ENCODE measurements at places on chromosomes 5 and 9.

DNA sequence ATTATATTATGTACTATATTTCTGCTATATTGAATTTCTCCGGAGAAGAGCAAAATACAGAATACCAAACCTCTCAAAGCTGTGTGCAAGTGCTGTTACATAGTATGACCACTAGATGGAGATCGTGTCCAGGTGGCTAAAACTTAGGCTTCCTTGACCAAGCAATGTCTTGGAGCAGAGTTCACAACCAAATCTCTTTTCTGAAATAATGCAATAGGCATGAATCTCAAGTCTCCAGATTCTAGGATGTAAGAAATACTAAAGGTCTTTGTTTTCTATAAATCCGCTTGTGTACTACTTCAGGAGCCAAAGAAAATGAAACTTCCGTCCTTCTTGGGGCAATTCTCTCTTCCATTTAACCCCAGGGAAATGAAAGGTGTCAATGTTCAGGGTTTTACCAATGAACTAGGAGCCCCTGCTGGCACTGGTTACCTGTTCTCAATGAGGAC lies 181.5 kb upstream of the RAI14 start:
- DNase-seq: peak; percentile 35

- no peak for DNase-seq
Measured at GRCh38 chr5:111427762-111428161, 84.6 kb downstream of the STARD4 start.

- DNase-seq: no peak
Measured at GRCh38 chr5:154273963-154274827, 83.7 kb downstream of the GALNT10 start.

DNA sequence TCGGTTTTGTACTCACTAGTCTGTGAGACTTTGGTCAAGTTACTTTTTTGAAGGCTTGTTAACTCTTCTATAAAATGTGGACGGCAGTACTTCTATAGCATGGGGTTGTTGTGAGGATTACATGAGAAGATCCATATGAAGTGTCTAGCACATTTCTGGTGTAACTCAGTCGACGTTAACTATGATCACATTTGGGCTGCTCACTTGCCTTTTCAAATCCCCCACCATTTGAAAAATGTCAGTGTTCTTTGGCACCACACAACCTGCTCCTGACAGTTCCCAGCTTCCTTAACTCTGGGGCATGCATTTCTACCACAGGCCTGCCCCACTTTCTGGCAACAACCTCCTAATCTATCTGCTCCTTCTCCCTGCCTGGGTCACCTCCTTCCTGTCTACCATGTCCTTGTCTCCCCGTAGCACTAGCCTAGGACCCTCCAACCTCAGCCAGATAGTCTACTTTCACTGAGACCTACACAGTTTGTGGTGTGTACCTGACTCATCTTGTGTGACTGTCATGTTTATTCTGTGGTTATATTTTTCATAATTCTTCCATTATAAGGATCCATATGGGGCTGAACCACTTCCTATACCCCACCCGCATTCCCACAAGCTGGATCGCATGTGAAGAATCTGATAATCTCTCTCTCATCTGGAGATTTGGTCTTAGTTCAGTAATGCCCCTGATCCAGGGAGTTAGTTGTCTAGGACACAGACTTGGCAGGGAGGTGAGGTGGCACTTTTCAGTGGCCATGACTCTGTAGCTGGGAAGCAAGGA lies 30.2 kb upstream of the BASP1 start:
- no peak for DNase-seq

DNA sequence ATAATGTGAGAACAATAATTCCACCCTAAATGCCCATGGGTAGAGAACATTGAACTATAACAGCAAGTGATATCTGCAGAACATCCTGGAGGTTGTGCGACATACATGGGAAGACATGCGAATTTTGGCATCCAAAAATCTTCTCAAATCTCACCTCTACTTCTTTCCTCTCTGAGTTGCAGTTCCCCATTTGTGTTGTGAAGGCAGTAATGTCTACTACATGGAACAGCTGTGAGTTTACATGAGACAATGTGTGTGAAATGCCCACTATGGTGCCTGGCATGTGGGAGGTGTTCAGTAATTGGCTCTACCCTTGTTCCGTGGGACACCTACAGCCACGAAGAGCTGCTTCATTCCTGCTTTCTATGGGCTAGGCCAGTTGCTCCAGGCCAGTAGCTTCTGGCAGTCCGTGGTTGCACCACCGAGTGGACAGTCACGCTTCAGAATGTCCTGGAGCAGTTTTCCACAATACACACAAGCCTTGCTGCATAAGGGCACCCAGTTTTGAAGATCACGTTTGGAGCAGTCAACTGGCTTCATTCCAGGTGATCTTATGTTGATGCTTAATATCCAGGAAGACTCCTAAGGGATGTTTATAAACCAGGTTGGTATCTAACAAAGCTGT lies 297.7 kb downstream of the DEPDC1B start:
- DNase-seq: no peak

DNA sequence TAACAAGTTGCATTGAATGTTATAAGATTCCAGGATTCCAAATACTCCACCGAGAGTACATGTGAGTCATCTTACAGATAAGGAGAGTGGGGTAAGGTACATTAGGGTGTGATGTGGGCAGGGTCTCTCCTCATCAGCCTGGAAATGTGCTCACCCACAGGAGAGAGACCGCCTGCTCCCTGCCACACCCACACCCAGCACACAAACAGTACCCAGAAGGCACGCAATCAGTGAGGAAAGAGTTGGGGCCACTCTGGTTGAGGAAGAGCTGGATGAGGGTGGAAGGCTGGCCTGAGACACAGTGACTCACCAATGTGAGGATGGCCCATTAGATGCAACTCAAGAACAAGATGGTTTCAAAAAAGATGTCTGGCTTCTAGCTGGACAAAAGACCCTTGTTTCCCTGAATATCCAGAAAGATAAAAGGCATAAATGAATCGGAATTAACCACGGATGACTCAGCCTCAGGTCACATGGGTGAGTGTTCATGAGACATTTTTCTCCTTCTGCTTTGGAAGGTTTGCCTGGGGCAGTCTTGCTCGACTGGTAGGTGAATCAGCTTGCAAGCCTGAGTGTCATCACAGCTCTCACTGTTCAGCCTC lies 51.1 kb upstream of the LHFPL2 start:
- no peak for DNase-seq

- no peak for DNase-seq
Measured at GRCh38 chr5:108398964-108399363, 17.1 kb upstream of the FBXL17 start.

GRCh38 chr5:140196115-140196814 lies 21.3 kb downstream of the CYSTM1 start:
- no peak for DNase-seq

DNA sequence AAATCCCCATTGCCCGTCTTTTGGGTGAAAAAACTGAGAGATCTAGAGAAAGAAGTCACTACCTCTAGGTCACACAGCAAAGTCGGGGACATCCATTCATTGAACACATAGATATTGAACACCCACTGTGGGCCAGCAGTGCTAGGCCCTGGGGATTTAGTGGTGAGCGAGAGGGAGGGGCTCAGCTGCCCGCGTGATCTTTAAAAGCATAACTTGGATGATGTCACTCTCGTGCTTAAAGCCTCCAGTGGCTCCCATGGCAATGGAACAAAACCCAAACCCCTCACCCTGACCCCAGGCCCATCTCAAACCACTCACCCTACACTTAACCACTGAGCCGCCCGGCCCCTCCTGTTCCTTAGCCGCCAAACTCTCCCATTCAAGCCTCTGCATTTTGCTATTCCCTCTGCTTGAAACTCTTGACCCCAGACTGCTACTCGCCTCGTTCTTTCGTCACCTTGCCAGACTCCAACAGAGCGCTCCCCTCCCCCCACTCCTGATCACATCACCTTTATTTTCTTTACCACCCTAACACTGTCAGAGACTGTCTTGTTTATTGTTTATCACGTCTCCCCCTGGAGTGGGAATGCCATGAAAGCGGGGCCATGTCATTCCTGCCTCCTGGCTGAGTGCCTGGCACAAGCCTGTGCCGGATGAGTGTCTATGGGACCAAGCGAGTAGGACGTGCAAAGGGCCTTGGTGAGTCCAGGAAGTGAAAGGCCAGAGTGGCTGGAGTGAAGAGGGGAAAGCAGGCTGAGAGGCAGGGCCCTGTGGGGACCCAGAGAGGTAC lies 710 bp upstream of the PIP5KL1 start:
- DNase-seq: no peak

- DNase-seq: no peak
Measured at GRCh38 chr5:66241136-66241825, 97.2 kb downstream of the SREK1 start.

GRCh38 chr5:82418608-82418950 lies 140.4 kb upstream of the RPS23 start:
- DNase-seq: no peak

DNA sequence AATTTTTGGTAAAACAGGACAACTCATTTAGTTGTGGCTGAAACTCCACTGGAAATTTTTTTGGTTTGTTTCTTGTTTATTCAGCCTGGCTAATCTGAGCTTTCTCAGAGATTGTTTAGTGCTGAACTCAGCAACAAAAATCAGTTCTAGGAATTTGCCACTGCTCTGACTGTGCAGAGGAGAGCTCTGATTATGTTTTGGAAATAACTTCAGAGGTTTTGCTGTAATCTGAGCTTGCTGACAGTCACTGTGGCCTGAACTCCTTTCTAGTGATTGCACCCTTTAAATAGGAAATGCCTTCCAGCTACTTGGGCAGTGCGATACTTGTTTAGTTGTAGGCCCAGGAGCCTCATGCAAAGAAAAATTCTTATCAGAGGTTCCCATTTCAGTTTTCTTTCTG lies 60.2 kb downstream of the OSTF1 start:
- peak; percentile 67 for DNase-seq

All from stimulated activated effector memory CD8-positive, alpha-beta T cell treated with anti-CD3 and anti-CD28 coated beads, Interleukin-12 subunit alpha, Interleukin-12 subunit beta, amount 100 ng/mL, for 72 hours (primary cell).